ENCODE measurements at places on chromosomes 5 and 9. TPM values are rescaled to one million over a fixed set of nuclear protein-coding genes. Genes with fewer than 3 reads are reported as not detected.

GRCh38 chr5:31442058-31442745, 89.7 kb downstream of the DROSHA start:
- DNase-seq: no peak

DNA sequence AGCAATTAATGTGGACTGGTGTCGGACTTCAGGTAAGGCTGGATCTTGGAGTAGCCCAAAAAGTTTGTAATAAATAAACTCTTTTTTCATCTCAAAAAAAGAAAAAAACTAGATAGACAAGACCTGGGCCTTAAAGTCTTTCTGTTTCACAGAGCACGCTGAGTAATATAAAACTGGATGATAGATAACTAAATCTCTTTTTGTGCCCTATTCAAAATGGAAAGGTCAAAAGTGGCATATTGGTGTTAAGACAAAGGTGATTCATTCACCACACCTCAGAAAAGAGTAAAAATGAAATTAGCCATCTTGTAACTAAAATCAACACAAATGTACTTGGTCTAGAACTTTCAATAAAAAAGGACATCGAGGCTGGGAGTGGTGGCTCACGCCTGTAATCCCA, 30.3 kb upstream of the RFK start:
- DNase-seq: no peak

- no peak for DNase-seq
Observed at GRCh38 chr5:94130077-94130476, 388.7 kb upstream of the POU5F2 start.

GRCh38 chr5:13207112-13207511, 737.4 kb downstream of the DNAH5 start:
- DNase-seq: no peak

- DNase-seq: no peak
Observed at GRCh38 chr5:177958696-177959095, 37.3 kb downstream of the PROP1 start.

DNA sequence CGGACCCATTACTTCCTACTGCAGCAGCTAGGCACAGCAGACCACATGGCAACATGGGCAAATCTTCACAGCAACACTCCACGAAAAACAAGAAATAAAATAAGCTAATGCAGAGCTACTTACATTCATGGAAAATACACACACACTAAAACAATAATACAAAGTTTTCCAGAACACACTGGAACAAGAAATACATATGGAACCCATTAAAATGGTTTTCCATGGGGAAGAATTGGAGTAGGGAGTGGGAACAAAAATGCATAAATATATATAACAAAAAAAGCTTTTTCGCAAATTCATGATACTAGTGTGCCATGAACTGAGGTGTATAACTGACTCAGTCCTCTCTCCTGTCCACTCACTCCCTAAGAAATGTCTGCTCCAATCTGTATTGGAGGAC, 8.3 kb downstream of the ADAMTS12 start:
- no peak for DNase-seq

The C5orf52 gene
- not detected for total RNA-seq

GRCh38 chr9:112765281-112765680, 14.7 kb downstream of the SNX30 start:
- no peak for DNase-seq

GRCh38 chr5:127583866-127584265, 65.0 kb upstream of the CTXN3 start:
- no peak for DNase-seq

The LEAP2 gene
- total RNA-seq: 0.67 TPM

Data from pulmonary artery endothelial cell (primary cell).